ENCODE measurements at places on chromosomes 2 and 18.

DNA sequence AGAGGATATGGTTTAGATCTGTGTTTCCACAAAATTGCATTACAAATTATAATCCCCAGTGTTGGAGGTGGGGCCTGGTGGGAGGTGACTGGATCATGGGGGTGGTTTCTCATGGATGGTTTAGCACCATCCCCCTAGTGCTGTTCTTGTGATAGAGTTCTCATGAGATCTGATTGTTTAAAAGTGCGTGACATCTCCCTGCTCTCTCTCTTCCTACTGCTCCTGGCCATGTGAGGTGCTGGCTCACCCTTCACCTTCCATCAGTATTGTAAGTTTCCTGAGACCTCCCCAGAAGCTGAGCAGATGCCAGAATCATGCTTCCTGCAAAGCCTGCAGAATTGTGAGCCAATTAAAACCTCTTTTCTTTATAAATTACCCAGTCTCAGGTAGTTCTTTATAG lies 33.1 kb downstream of the LHCGR start:
- DNase-seq, result no peak

- no peak for DNase-seq
Observed at GRCh38 chr2:120881981-120882788, 146.5 kb downstream of the GLI2 start.

DNA sequence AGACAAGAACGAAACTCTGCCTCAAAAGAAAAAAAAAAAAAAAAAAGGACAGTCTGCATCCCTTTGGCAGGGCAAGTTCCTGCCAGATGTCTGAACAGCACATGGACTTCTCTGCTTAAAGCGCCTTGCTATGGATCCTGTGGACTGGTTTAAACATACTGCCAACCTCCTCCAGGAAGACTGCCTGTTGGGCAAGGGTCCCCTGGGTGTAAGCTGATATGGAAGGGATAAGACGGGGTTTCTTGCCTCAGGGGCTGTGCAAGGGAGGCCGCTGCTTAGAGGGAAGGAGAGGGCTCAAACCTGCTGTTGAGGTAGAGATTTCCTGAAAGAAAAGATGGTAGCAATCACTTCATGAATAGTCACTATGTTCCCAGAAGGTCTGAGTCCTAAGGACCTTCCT lies 22.2 kb downstream of the SKA1 start:
- no peak for DNase-seq

DNA sequence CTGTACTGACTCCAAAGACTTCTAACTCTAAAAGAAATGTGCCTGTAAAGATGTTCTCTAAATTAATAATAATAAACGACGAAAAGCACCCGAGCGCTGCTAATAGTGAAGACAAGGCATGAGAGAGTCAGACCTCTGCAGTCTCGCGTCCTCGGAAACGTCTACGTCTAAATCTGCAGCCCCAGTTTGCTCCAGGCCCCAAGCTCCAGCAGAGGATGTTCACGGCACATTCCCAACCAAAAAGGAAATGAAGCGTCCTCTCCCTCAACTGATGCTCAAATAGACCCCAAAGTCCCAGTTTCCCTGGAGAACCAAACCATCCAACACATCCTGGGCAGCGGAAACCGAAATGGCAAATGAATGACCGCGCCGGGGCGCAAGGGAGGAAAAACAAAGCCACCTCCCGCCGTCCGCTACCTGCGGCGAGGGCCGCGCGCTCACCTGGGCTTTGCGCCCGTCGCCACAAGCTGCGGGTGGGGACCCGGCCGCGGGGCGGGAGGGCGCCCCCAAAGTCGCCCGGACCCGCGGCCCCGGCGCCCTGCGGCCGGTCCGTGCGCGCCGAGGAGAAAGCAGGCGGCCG lies 47.1 kb upstream of the CCDC150 start:
- DNase-seq, result no peak

- DNase-seq, result no peak
Observed at GRCh38 chr2:191537921-191538320, 140.0 kb upstream of the NABP1 start.

- no peak for DNase-seq
Observed at GRCh38 chr2:26571316-26571715, 69.8 kb downstream of the CIB4 start.

- DNase-seq, result no peak
Observed at GRCh38 chr2:113709022-113709421, 47.4 kb downstream of the SLC35F5 start.

GRCh38 chr2:74552914-74553811 lies 579 bp downstream of the LOXL3 start:
- no peak for DNase-seq

- no peak for DNase-seq
Observed at GRCh38 chr2:239911641-239912071, 113.5 kb downstream of the NDUFA10 start.

GRCh38 chr18:5918205-5918858 lies 23.0 kb upstream of the TMEM200C start:
- no peak for DNase-seq

GRCh38 chr2:182705761-182706160 lies 10.3 kb upstream of the DNAJC10 start:
- no peak for DNase-seq

GRCh38 chr18:49067071-49067470 lies 116.3 kb upstream of the SMAD7 start:
- no peak for DNase-seq

GRCh38 chr18:21575656-21576055 lies 24.8 kb downstream of the ESCO1 start:
- no peak for DNase-seq

- DNase-seq, result no peak
Observed at GRCh38 chr2:119645173-119645855, 33.7 kb upstream of the TMEM177 start.

DNA sequence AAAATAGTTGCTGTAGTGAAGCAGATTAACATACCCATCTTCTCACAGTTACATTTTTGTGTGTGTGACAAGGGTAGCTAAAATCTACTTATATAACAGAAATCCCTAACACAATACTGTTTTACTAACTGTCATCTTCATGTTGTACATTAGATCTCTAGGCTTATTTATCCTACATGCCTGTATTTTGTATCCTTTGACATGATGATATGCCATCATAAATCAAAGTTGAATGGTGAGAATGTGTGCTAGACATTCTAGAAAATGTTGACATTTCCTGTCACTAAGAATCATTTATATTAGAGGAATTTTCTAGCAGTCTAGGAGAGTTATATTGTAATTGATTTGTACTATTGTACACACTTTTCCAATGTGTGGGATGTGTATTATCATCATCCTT lies 21.5 kb upstream of the CALCRL start:
- no peak for DNase-seq

GRCh38 chr2:17637131-17637906 lies 96.8 kb downstream of the VSNL1 start:
- DNase-seq, result no peak

GRCh38 chr2:40371525-40372282 lies 80.2 kb downstream of the SLC8A1 start:
- no peak for DNase-seq

GRCh38 chr2:156826341-156826933 lies 390.3 kb downstream of the GPD2 start:
- DNase-seq, result no peak

- no peak for DNase-seq
Observed at GRCh38 chr2:102357937-102358336, 2.3 kb downstream of the IL18R1 start.

DNA sequence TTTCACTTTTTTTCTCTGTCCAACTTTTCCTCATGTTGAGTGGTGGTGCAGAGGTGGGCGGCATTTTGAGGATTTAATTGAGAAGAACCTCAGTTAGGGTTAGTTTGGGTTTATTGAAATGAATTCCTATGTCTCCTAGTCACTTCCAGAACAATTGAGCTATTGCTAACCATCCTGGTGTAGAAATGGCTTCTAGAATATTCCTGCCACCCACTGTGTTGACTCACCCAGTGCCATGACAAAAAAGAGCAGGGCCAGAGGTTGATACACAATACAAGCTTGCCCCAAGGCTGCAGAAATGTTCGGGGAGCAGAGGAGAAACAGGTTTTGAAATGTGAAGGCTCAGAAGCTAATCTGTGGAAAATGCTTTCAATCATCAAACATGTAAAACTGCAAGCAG lies 167.1 kb upstream of the TRIB2 start:
- DNase-seq, result no peak

- DNase-seq, result no peak
Observed at GRCh38 chr2:233287871-233288270, 19.7 kb upstream of the SAG start.

- no peak for DNase-seq
Observed at GRCh38 chr2:161729-162128, 102.1 kb downstream of the SH3YL1 start.

DNA sequence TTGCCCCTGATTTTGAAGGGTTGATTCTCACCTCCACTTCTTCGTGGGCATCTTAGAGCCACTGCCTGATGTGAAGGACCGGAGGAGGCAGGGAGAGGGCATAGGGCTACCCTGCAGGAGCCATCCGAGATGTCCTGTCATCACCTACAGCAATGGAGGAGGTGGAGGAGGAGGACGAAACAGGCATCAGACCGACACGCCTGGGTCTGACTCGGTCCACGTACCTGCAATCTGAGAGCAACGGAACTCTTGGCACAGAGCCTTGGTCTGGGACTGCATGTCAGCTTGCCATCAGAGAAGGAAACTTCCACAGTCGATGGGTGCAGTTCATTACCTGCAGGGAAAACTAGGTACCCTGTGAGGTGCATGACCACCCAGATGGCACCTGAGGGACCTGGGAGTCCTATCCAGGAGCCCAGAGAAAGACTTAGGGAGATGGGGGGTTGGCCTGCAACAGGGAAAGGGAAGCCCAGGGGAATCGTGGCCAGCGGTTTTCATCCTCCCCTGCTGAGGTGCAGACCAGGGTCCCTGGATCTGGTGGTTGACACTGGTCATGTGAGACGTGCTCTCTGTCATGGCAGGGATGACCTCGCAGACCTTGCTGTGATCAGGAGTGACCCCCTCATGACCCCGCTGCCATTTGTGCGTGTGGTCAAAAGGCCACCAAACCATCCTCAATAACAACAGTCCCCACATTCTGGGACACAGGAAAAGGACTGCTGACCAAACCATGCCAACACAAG lies 190.8 kb downstream of the SEPTIN10 start:
- no peak for DNase-seq

- DNase-seq, result no peak
Observed at GRCh38 chr2:50398766-50399056, 633.2 kb downstream of the NRXN1 start.

DNA sequence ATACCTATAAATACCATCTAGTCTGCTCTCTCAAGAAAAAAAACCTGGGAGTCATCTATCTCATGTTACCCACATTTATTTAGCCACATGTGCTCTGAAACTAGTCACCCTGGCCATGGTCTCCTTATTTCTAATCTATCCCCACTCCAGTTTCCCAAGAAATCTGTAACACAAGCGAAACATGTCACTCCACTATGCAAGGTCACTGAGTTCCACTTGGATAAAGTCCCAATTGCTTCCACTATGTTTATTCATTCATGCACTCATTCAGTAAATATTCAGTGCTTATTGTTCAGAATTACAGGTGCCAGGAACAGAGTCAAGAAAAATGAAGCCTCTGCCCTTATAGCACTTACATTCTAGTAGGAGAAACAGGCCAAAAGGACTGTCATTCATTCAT lies 369.4 kb upstream of the CYRIA start:
- no peak for DNase-seq

DNA sequence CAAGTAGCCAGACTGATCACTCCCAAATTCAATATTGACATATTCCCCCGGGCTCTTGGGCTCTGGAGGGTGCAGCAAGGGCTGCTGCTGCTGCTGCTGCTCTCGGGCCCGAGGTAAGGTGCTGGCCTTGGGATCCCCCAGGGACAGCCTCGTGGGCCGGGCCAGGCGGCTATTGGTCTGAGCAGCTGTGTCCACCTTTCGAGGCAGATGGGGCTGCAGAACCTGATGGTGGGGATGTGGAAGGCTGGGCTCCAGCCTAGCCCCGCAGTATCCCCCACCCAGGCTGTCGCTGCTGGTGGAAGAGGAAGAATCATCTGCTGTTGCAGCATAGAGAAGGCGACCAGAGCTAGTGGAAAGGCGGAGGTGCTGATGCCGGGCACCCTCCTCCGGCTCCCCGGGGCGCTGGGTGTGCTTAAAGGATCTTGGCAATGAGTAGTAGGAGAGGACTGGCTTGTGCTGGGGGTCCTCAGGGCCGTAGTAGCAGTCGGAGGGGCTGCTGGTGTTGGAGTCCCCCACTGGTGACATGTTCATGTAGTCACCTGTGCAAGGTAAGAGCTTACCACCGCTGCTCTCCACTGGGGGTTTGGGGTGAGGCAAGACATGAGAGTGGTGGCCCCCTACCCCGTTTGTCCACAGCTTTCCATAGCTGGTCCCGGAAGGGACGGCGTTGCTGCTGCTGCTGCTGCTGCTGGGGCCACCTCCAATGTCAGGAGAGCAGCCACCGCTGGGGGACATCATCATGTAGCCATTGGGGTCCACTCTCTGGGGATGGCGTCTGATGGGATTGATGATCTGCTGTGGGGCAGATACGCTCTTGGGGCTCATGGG lies 3.4 kb downstream of the IRS1 start:
- DNase-seq, result no peak

- DNase-seq, result no peak
Observed at GRCh38 chr18:35623255-35623654, 41.7 kb downstream of the GALNT1 start.

- DNase-seq, result no peak
Observed at GRCh38 chr18:48831113-48831759, 119.5 kb downstream of the SMAD7 start.

DNA sequence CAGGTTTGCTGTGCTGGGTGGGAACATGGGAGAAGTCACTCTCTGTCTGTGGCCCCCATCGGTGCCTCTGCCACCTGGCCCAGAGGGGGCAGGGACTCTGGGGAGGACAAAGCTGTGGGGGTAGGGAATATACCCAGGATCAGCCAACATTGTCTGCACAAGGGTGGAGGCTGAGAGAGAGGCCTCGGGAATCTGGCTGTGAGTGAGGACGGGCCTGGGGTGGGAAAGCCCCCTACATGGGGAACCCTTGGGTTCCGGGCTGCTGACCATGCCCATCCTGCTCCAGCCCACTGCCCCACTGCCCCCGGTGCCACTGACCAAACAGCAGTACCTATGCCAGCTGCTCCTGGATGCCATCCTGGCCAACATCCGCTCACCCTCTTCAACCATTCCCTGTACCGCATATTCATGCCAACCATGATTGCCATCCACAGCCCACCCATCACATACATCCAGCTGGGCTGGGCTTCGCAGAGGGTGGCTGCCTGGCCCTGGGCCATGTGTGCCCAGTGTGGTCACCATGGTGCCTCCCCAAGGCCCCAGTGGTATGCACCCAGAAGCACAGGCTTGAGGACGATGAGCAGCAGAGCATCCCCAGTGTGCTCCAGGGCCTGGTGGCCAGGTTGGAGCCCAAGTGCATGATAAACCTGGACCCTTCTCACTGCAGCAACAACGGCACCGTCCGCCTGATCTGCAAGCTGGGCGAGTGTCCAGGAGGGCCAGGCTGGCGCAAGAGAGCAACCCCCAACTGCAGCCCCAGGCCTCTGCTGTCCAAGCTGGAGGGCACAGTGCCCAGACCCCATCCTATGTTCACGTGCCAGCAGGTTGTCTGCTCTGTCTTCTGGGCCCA lies 6.9 kb upstream of the POTEF start:
- DNase-seq, result no peak

DNA sequence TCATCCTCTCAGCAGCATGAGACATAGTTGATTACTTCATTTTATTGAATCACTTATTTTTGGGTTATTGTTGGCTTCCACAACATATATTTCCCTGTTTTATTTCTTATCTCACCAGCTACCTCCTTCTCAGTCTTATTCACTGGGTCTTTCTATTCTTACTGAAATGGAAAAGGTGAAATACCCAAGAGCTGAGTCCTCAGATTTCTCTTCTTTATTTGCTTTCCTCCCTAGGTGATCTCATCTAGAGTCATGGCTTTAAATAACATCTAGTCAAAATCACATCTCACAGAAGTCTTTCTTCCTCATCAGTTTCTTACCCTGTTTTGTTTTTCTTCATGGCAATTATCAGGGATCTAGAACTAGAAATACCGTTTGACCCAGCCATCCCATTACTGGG lies 105.0 kb upstream of the RBBP8 start:
- no peak for DNase-seq

Data from T-helper 2 cell (primary cell).